Epithelial cell of prostate (primary cell): ENCODE measurements at places on chromosomes 5 and 9.
A peak's percentile ranks its signal among the peaks of the same experiment; 100 is the strongest.

- no peak for DNase-seq
Measured at GRCh38 chr5:94667937-94668336, 49.5 kb downstream of the SLF1 start.

DNA sequence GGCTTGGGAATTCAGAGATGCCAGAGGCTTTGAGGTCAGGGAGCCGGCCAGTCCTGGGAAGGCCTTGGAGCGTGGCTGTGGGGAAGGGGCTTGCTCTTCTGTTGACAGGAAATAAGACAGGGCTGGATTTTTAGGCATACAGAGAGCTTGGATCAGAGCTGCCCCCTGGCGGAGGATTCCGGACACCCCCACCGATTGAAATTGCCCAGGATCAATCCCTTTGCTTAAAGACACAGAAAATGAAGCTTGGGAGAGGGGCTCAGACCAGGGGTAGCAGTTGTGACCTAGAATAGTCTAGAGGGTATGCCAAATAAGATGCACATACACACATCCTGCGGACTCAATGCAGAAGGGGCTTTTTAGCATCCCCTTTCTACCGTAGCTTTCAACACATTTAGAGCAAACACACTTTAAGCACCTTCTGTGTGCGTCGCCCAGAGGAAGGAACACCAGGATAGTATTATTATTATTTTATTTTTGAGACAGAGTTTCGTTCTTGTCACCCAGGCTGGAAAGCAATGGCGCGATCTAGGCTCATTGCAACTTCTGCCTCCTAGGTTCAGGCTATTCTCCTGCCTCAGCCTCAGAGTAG, 1.7 kb upstream of the NTMT1 start:
- no peak for DNase-seq

- DNase-seq, result no peak
Measured at GRCh38 chr5:35939639-35940038, 1.2 kb upstream of the CAPSL start.

- no peak for DNase-seq
Measured at GRCh38 chr9:70679845-70680244, 265.4 kb upstream of the KLF9 start.

DNA sequence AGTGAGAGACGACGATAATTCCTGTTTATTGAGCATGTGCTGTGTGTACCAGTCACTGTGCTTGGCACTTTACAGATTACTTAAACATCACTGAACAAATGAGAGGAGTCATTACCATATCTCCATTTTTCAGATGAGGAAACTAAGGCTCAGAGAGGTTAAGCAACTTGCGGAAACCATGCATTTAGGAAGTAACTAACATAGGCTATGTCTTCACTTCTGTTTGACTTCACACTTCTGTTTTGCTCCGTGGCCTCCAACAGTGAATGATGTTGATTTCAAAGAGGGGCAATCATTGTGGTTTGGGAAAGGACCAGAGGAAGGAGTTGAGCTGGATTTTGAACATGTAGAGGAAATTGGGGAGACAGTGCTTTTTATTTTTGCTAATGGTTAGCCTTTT, 16.7 kb downstream of the GCNT1 start:
- no peak for DNase-seq

GRCh38 chr9:134209731-134210311, 45.5 kb upstream of the RNU6ATAC start:
- no peak for DNase-seq

- no peak for DNase-seq
Measured at GRCh38 chr9:133904346-133905090, 87.6 kb downstream of the VAV2 start.

- DNase-seq, result no peak
Measured at GRCh38 chr5:156147944-156148285, 179.0 kb upstream of the SGCD start.

- DNase-seq, result no peak
Measured at GRCh38 chr5:115961381-115962238, 665 bp upstream of the LVRN start.

DNA sequence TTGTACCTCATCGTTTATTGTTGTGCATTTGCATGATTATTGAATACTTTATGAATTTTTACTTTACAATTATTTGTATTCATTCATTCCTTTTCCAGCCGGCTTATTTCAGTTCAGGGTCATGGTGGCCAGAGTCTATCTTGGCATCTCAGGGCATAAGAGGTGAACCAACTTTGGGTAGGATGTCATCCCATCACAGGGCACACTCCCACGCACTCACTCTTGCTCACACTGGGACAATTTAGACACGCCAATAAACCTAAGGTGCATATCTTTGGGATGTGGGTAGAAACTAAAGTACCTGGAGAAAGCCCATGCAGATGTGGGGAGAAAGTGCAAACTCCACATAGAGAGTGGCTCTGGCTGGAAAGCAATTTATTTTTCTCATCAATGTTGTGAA, 158.1 kb upstream of the MAST4 start:
- no peak for DNase-seq

- DNase-seq, result peak; percentile 87
Measured at GRCh38 chr9:109331353-109331752, 10.5 kb upstream of the EPB41L4B start.

DNA sequence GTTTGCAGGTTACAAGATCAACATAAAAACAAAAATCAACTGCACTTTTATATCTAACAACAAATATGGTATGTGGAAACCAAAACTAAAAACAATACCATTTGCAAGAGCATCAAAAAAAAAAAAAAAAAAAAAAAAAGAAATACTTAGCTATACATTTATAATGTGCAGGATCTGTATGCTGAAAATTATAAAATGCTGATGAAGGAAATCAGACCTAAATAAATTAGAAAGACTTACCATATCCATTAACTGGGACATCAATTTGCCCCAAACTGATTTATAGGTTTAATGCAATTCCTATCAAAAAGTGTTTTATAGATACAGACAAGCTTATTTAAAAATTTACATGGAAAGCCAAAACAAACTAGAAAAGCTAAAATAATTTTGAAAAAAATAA, 60.4 kb upstream of the OTP start:
- no peak for DNase-seq

DNA sequence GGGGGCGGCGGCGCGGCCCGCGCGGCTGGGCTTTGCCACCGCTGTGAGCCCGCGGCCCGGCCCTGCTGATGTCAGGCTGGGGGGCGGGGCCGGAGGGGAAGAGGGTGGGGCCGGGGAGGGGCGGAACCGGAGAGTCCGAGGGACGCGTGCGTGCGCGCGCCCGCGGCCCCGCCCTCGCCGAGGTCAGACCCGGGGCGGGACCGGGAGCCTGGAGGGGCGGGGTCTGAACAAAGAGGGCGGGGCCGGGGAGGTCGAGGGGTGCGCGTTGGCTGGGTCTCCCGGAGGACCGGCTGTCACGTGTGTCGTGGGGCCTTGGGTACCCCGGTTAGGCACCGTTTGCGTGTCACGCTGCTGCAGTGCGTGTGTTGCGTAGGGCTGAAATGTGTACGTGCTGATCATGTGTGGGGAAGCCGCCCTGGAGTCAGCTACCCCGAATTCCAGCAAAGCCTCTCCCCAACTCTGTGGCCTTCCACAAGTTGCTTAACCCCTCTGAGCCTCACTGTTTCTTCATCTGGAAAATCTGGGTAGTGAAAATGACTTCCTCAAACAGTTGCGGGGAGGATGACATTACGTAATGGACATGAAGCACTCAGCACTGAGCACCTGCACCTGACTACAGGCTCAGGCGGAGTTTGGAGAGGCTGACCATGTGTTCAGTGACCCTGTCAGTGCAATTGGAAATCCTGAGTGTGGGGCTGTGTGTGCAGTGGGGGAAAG, at the start of gene RALGDS:
TSS of gene RALGDS (minus strand) at position 43 of the 717 bp plus-strand sequence. CDS start 86 bp downstream, outside the sequence.
- DNase-seq, result peak; percentile 55

GRCh38 chr5:175895686-175896102, 24.3 kb downstream of the CPLX2 start:
- no peak for DNase-seq

DNA sequence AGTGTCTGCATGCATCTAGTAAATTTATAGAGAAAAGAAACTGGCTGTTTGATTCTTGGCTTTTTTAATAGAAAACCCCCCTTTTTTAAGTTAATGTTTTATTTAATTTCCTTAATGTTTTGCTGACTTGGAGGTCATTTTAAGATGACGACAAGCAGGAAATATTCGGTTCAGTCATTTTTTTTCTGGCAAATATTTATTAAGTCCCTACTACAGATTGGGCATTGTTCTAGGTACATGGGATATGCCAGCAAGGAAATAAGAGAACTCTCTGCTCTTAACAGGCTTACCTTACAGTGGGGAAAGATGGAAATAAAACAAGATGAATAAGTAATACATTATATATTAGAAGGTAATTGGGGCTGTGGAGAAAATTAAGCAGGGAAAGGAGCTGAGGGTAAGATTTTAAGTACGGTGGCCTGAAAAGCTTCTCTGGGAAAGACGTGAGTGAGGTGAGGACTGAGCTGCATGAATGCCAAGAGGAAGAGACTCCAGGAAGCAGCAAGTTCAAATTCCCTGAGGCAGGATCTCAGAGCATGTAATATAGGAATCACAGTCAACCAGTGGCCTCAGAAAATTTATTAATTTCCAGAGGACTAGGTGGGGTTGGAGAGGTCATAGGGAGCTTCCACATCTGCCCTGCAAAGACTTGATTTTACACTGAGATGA, 316.0 kb upstream of the DAP start:
- no peak for DNase-seq

DNA sequence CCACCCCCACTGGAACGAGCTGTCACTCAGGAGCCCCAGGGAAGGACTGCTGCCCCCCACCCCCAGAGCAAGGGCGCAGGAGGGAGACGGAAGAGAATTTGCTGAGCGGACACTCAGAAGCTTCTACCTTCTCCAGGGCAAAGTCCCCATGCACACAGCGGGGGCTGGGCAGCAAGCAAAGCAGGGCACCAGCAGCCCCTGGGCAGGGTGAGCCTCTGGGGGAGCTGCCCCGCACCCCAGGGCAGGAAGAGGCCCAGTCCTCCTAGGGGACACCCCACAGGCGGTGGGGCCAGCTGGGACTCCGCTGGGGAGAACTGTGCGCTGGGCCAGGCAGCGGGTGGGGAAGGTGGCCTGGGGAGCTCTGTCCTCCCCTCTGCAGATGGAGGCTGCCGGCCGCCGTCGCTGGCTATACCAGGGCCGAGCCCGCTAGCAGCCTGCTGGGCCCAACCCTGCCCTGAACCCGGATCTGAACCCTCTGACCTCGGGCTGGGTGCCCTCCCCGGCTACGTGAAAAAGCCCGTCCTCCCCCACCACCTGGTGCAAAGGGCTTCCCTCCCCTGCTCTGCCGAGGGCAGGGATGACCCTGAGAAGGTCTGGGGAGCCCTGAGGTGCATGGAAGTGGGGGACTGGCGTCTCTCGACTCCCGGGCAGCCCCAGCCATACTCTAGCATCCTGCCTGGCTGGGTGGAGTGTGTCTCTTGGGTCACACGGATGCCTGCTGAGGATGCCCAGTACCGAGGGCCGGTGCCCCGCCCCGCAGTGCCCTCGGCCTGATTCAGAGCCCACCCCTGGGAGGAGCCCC, 597 bp upstream of the SLC34A3 start:
- DNase-seq, result no peak

DNA sequence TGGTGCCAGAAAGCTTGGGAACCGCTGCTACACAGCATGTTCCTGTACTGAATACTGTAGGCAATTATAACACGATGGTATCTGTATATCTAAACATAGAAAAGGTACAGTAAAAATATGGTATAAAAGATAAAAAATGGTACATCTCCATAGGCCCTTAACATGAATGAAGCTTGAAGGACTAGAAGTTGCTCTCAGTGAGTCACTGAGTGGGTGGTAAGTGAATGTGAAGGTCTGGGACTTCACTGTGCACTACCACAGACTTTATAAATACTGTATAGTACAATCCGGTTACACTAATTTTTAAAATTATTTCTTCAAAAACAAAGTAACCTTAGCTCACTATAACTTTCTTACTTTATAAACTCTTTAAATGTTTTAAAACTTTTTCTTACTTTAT, 819.9 kb upstream of the GRAMD2B start:
- DNase-seq, result no peak

- no peak for DNase-seq
Measured at GRCh38 chr5:40223884-40224402, 455.8 kb upstream of the PTGER4 start.

- no peak for DNase-seq
Measured at GRCh38 chr5:135210286-135211055, 176.4 kb upstream of the PITX1 start.

- DNase-seq, result no peak
Measured at GRCh38 chr5:115686051-115686737, 60.4 kb upstream of the TMED7 start.

- no peak for DNase-seq
Measured at GRCh38 chr5:149235841-149236240, 35.8 kb upstream of the AFAP1L1 start.

GRCh38 chr5:141843156-141843927, 34.9 kb downstream of the PCDH1 start:
- no peak for DNase-seq

DNA sequence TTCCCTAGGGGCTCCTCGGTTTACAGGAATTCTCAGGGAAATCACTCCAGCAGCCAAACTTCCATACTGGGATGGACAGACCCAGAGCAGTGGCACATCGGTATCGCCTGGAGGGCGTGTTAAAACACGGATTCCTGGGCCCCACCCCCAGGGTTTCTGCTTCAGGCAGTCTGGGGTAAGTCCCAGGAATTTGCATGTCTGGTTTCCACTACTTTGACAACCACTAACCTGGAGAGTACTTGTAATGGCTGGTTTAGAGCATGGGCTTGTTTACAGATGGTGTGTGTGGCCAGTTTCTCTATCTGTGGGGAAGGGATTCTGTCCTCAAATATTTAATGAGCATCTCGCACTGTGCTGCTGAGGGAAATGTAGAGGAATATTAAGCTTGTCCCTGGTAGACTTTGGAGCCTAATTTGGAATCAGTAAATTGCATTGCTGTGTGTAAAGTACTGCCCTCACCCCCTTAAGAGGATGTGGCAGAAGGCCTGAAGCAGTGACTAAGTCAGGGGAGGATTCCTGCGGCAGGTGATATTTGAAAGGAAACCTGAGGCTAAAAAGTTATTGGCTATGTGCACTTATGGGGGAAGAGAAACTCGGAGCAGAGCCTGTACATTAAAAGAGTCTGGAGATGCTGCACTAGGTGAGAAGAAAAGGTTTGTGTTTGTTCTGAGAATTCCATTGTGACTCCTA, 18.6 kb upstream of the TJP2 start:
- DNase-seq, result no peak

GRCh38 chr9:75163764-75164163, 75.5 kb downstream of the OSTF1 start:
- DNase-seq, result no peak

GRCh38 chr5:116013207-116013785, 19.0 kb upstream of the ARL14EPL start:
- no peak for DNase-seq

GRCh38 chr5:120532835-120533234, 68.7 kb downstream of the PRR16 start:
- DNase-seq, result no peak

DNA sequence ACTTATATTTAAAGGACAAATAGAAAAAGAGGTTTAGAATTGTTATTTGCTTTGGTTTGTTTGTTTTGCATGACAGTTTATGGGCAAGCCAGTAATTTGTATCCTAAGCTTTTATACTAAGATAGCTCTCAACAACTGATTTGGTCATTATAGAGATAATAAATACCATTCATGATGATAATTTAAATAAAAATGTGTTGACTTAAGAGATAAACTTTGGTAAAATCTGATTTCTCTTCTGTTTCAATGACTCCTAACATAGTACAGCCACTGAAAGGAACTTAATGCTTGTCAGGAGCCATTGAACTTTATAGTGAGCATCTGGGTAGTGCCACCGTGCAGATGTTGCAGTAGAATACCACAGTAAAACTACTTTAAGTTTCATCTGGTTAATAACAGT, 160.7 kb upstream of the ACOT12 start:
- DNase-seq, result no peak

GRCh38 chr9:133950629-133951111, 41.5 kb downstream of the VAV2 start:
- DNase-seq, result no peak
